ENCODE measurements at places on chromosomes 11 and 22. TPM values are rescaled to one million over a fixed set of nuclear protein-coding genes. Genes with fewer than 3 reads are reported as not detected.

Gene RFPL2
- not detected for total RNA-seq

Gene CHKA
- total RNA-seq: 63.0 TPM

GRCh38 chr22:23385678-23386631 is 194.1 kb downstream of the IGLL1 start:
- DNase-seq: peak; percentile 90

- DNase-seq: no peak
Measured at GRCh38 chr11:73201249-73201648, 16.8 kb upstream of the P2RY2 start.

DNA sequence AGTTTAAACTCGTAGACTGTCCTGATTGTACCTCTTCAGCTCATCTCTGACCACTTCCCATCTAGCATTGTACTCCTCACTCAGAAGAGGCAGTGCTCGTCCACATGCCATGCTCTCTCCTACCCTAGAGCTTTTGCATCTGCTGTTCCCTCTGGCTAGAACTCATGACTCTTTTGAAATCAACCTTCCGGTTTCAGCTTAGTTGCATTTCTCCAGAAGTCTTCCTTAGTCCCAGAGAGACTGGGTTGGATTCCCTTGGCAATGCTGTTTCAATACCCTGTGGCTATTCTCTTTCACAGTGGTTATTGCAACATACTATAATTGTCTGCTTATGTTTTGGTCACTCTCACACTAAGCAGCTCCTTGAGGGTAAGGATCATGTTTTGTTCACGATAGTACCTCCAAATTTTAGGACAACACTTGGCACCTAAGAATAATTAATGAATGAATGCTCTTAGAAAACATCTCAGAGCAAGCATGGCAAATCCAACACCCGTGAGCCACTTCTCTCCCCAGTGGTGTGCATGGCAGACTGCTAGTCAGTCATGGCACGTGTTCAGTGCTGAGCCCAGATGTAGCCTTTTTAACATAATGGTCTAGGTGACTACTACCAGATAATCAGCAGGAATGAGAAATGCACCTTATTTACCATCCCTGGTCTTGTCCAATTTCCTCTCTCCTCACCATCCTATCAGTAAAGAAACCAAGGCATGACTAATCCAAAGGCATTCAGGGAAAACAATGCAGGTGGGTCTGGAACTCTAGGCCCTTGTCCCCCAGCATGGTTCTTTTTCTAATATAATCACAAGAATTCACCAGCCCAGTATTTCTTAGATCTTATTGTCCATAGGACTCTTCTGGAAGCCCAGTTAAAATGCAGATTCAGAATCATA is 14.5 kb downstream of the SEPTIN3 start:
- no peak for DNase-seq

DNA sequence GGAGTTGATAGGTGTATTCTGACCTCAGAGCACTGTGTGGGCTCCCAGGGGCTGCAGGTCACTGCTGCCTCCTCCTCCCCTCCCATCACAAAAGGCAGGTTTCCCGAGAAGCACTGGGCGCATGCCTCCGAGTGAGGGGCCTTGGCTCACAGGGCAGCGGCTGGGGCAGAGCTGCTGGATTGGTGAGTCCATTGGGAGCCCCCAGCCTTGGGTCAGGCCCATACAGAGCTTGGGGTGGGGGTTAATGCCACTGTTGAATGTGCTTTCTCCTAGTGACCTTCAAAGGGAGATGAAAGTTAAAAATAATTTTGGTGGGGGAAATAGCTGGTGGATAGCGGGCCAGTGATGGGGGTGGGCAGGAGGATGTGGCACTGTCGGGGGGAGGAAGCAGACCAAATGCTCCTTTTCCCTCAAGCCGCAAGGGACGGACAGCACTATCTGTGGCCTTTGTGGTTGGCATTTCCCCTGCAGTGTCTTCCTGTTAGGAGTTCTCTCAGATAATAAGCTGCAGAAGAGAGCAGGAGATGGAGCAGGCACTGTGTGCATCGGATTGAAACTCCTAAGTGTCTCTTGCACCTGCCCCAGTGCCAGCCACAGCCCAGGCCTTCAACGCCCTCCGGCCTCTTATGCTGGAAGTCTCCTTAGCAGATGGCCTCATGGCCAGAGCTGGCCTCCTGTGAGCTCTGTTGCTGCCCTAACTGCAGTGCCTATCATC is 3.2 kb downstream of the TUBA8 start:
- DNase-seq: no peak

Data from H9 (cell line).